ENCODE measurements at places on chromosomes 13 and 19. TPM values are rescaled to one million over a fixed set of nuclear protein-coding genes. Genes with fewer than 3 reads are reported as not detected.
A peak's percentile ranks its signal among the peaks of the same experiment; 100 is the strongest.

Gene PSPN
- 2.6 TPM for polyA plus RNA-seq

Gene RFPL4AL1
- polyA plus RNA-seq: not detected

Gene ZNF44
- polyA plus RNA-seq: 31.9 TPM

DNA sequence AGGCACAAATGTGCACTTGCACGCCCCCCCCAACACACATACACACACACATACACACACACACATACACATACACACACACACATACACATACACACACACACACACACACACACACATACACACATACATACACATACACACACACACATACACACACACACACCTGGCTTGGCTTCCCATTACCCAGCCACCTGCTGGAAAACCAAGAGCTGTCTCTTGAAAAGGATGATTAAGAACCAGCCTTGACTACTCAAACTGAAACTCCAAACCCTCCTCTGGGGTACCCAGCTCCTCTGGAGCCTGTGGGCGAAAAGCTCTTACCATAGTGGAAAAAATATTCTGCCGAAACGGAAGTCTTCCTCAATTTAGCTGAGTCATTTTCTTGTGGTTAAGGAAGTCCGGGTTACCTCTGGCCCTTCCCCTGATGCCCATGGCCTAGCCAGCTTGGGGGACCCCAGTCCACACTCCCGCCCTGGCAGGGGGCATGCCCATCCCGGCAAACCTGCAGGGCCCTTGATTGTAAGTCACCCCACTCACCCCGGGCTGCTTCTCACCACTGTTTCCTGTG is 21.9 kb downstream of the CEBPA start:
- H3K4me3 ChIP-seq: no peak overlapping the region
- H3K4me1 ChIP-seq: peaks cover 55% of the 10 kb centered on the region
- peak; percentile 81 for DNase-seq
- no peak overlapping the region for H3K27ac ChIP-seq
- no peaks in the 10 kb centered on the region for H3K36me3 ChIP-seq

DNA sequence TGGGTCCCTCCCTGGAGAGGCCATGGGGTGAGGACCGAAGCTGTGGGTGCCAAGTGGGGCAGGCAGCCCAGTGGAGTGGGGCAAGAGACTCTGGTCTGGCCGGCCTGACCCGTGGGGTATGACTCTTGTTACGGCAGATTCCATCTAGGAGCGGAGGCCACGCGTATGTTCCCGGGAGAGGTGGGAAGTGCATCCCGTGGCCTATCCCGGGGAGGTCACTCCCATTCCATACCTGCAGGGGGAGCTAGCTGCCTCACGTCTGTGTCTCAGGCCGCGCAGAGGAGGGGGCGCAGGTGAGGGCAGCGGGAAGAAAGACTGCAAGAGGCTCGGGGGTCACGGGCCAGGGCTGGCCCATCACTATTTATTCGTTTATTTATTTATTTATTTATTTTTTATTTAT is 4.9 kb downstream of the CSNK1G2 start:
- no peak overlapping the region for H3K4me3 ChIP-seq
- no peaks in the 10 kb centered on the region for H3K36me3 ChIP-seq
- DNase-seq: no peak
- no peak overlapping the region for H3K27ac ChIP-seq

Data from left lung (tissue), 14 donors.